Activated CD8-positive, alpha-beta T cell treated with anti-CD3 and anti-CD28 coated beads, Interleukin-2, amount 10 ng/mL, durations not matched to agents 7 days and 5 days (primary cell): ENCODE measurements at places on chromosomes 13 and 19.

DNA sequence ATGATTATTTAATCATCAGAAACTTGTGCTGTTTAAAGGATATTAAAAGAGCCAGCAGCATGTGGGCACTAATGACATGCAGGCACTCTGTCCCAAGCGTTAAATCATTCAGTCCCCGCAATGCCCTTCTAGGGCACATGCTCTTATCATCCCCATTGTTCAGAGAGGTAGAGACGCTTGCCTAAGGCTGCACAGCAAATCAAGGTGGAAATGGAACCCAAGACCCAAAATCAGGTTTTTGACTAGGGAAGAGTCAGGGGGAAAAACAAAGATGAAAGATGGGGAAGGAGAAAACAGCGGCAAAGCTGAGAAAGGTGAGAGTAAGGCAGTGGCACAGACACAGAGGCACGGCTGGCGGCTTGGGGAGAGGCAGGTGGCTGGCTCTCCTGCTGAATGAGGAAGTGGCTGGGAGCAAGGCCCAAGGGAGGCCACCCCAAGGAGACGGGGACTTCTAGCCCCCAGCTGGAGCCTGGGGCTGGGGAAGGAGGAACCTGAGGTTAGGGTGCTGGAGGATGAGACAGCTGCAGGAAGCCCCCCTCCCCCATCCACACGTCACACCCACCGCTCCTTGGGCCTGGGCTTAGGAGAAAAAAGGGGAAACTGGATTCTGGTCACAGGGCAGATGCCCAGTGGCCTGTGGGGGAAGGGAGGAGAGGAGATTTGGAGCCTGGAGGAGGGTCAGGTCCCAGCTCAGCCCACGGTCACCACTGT lies 1.0 kb upstream of the TYROBP start:
- DNase-seq: no peak

DNA sequence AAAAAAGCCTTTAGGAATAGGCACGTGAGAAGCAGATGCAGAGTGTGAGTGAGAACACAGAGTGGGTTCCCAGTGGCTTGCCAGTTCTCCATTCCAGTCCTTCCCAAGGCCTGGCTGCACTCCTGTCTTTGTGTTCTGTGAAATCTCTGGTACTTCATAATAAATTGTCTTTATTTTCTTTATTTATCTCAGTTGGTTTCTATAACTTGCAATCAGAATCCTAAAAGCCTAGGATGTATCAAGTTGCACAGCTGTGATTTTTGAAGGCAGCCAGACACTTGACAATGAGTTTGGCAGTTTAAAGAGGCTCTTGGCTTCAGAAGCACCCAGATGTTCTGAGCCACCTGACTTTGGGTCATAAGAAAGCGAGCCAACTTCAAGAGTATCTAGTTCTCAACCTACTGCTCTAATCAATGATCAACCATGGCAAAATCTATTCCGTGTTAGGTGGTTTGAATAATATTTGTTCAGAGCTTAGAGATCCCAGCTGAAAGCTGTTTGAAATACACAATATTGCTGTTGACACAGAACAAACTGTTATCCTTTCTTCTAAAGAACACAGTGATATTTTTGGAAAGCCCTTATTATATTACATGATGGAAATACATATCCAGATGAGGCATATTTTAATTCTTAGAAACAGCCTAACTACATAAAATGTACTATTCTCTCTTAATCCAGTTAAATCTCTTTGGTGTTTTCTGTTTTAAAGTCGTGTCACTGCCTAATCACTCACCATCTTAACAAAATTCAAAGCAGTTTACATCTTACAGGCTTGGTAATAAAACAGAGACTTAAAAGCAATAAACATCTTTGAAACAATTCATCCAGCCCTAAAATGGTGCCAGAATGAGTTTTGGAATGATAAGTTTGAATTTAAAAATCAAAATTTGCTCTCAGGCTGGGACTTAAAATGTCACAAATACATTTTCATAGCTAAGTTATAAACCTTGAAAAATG lies 483.0 kb upstream of the NBEA start:
- DNase-seq: no peak

- DNase-seq: peak; percentile 51
Observed at GRCh38 chr19:1856698-1857603, 6.4 kb downstream of the KLF16 start.

- DNase-seq: no peak
Observed at GRCh38 chr19:42368360-42368759, 21.7 kb downstream of the CNFN start.

- DNase-seq: peak; percentile 67
Observed at GRCh38 chr19:18317961-18318800, 4.7 kb downstream of the LSM4 start.

DNA sequence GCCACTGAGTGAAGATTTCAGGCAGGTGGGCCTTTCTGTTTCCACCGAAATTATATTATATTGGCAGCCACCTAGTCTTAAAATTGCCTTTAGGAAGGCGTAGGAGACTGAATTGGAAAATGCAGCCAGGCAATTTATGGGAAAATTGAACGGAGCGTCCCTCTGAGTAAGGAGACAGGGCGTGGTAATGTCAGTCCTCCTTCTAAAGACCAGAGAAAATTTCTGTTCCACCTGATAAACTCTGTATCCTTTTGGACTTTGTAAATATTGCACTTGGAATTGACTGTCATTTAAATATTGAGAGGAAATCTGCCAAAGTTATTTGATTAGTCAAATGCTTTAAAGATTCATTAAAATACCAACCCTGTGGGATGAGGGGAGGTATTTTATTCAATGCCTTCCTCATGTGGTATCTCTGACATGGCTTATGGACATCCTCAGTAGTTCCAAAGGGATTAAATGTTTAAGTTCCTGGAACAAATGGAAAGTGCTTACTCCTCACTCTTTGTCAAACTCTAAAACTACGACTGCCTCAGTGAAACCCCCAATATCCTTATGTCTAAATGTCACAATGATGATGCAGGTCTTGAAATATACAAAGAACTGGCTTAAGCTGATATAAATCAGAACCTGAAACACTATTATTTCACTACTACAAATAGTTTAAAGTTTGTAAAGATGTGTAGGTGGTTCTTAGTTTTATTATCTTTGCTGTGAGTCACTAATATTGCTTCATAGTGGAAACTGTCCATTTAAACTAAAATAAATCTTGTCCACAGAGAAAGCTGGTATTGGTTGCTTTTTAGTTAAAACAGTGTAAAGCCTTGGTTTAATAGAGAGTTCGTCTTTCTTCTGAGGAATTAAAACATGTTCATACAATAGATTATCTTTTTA lies 203.2 kb downstream of the FGF14 start:
- DNase-seq: no peak

GRCh38 chr19:37564624-37565369 lies 29.8 kb downstream of the ZNF571 start:
- no peak for DNase-seq

DNA sequence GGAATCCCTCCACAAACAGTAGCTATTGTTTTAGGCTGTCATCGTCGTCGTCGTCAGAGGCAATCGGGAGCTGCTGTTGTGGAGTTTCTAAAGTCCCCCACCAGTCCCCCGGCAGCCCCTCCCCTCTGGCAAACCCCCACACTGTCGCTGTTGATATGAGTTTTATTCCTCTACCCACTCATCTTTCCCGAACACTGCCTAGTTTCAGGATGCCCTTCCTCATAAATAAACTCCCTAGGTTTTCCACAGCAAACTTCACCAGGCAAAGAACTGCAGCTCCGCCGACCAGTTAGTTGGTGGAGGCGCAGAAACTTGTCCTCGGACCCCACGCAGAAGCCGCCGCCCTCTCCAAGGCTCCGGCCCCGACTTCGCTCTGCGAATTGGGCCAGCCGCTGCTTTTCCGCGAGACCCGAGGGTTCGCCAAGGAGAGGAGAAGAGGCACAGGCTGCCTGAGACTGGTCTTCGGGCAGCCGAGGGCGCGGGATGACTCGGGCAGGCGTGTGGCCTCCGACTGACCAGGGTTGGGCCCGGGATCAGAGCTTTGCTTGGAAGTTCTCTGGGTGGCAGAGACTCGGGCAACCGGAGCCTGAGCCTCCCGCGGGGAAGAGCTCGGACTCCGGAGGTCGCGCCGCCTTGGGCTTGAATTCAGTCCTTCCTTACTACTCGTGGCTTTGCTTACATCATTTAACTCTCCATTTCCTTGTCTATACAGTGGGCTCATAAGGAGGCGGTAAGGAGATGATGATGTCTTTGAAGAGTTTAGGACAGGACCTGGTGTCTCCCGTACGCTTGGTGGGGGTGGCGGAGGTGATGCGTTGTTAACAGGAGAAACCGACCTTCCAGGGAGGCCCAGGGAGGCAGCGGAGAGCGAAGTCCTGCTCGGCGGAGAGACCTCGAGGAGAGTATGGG lies 7.9 kb downstream of the PDX1 start:
- DNase-seq: no peak

DNA sequence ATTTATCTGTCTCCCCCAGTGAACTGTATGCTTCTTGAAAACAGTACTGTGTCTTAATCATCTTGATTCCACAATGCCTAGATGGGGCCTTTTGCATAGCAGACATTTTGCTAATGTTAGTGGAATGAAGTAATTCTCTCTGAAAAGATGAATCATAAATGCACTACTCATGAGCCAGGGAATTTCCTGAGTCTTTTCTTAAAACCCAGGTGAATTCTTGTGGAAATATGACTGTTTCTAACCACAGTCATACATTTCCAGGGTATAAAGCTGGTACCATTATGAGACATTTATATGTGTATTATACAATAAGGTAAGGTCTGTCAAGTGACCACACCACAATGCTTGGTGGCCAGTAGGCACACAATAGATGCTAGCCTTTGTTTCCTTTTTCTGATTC lies 5.5 kb upstream of the KCTD4 start:
- DNase-seq: no peak

DNA sequence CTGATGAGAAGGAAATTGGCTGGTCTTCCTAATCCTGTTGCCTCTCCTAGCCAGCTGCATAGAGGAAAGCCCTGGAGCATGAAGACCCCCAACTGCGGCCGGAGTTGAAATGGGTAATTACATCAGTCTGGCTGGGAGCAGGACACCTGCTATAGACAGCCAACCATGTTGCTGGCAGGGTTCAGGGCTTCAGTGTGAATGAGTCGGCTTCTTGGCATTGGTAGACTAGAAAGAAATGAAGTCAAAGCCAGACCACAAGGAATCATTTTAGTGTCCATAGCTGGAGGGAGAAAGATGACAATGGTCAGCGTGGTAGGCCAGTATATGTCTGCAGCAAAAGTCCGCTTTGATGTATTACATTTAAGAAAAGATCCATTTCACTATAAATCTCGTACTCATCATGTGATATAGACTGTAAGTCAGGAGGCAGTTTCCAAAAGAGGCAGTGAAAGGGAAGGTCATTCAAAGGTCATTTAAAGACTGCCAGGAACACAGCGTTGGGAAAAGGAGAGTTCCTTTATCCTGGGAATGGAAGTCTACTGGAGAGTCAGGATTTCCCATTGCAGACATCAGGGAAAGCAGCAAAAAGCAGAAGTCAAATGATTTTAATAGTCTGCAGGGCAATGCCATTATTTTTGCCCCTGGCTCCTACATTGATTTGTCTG lies 262.7 kb downstream of the DNAJC15 start:
- DNase-seq: no peak
